Stimulated activated CD4-positive, alpha-beta T cell treated with anti-CD3 and anti-CD28 coated beads, TNF-alpha, amount 100 ng/mL, for 1 hour (primary cell): ENCODE measurements at places on chromosomes 1 and 21.

DNA sequence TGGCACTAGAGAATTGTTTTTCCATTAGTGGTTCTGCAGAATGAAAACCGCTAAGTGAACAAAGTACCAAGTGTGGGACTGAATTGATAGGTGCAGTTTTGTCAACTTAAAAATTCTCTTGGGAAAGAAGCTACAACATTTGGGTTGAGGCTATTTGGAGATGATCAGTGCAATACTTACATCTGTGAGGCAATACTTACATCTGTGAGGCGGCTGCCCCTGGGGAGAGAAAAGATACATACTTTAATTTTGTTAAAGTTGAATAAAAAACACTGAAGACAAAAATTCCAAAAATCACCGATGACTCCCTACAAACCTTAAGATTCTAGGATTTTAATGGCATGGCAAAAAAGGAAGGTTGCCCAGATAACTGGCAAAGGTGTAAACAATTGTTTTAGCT lies 1.7 kb downstream of the CFAP410 start:
- DNase-seq, result no peak

DNA sequence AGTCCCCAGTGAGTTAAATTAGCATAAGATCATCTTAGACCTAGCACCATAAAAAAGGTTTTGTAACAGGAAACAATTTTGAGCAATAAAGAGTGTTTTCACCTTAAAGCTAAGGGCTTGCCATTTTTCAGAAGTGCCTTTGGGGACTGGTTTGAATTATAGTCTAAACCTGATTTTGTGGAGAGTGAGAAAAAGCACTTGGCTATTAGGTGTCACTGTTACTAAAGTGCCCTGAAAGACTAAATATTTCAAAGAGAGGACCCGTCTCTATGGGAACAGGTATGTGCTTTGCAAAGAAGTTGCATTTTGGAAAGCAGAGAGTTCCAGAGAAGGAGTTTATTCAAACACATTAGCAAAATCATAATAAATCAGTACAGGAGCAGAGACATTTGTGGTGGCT lies 9.1 kb downstream of the NTNG1 start:
- DNase-seq, result no peak

GRCh38 chr1:160781914-160782689 lies 13.9 kb upstream of the LY9 start:
- DNase-seq, result no peak

GRCh38 chr1:176499671-176500070 lies 36.7 kb downstream of the PAPPA2 start:
- no peak for DNase-seq

- no peak for DNase-seq
Observed at GRCh38 chr1:23420778-23421177, 3.8 kb downstream of the TCEA3 start.

DNA sequence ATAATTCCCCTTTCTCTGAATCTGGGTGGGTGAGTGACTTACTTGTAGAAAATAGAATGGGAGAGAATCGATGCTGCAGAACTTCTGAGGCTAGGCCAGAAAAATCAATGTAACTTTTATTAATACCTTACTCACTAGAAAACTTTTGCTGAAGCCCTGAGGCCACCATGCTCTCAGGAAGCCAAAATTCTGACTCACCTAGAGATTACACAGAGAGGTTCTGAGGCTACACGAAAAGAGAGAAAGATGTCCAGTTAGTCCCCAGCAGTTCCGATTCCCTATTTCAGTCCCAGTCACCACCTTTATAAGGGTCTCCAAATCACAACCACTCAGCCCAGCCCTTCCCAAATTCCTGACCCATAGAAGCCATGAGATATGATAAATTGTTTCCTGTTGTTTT lies 135.2 kb downstream of the NTPCR start:
- DNase-seq, result no peak
